ENCODE measurements at places on chromosomes 2 and 18.
A peak's percentile ranks its signal among the peaks of the same experiment; 100 is the strongest.

DNA sequence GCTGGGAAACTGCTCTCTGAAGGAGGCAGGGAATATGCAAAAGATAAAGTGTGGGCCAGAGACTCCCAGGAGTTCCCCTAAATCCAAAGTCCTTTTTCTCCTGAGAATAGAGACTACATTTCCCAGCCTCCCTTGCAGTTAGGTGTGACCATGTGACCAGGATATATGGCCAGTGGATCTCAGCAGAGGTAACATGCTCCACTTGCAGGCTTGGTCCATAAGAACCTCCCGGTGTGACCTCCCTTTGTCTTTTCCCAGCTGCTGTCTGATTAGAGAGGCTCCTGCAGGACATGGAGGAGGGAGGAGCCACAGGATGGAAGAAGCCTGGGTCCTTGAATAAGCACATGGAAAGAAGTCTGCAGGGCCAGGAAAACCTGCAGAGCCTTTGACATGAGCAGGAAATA is 76.2 kb downstream of the TGFA start:
- no peak for DNase-seq

GRCh38 chr18:6219116-6219717 is 195.5 kb downstream of the L3MBTL4 start:
- no peak for DNase-seq

DNA sequence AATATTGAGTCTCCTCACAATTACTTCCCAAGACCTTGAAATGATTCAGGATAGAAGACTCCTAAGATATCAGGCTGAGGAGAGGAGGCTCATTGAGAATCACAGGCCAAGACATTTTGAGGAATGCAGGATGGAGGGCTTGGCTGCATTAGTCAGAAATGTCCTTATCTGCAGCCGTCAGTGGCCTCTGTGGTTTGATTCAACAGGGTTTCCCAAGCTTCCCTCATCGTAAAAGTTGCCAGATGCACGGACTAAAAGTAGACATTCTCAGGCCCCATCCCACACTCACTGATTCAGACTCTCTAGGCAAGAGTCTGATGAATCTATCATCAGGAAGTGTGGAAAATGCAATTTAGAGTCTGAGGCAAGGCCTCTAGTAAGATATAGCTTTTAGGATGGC is 34.0 kb upstream of the TMEM178A start:
- DNase-seq, result no peak

- DNase-seq, result peak; percentile 58
These were observed 4.0 kb upstream of the WNT10A start for GRCh38 chr2:218876562-218877219.

- DNase-seq, result no peak
These were observed 50.4 kb upstream of the CTDP1 start for GRCh38 chr18:79629249-79629558.

- no peak for DNase-seq
These were observed 48.1 kb downstream of the SEMA4F start for GRCh38 chr2:74702001-74702715.

DNA sequence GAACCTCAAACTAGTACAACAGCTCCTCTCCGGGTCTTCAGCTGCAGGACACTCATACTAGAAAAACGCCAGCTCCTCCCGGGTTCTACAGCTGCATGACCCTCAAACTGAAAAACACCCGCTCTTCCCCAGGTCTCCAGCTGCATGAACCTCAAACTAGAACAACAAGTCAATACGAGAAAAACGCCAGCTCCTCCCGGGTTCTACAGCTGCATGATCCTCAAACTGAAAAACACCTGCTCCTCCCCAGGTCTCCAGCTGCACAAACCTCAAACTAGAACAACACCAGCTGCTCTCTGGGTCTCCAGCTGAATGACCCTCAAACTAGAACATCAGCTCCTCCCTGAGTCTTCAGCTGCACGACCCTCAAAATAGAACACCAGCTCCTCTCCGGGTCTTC is 315.0 kb upstream of the TFPI start:
- no peak for DNase-seq

DNA sequence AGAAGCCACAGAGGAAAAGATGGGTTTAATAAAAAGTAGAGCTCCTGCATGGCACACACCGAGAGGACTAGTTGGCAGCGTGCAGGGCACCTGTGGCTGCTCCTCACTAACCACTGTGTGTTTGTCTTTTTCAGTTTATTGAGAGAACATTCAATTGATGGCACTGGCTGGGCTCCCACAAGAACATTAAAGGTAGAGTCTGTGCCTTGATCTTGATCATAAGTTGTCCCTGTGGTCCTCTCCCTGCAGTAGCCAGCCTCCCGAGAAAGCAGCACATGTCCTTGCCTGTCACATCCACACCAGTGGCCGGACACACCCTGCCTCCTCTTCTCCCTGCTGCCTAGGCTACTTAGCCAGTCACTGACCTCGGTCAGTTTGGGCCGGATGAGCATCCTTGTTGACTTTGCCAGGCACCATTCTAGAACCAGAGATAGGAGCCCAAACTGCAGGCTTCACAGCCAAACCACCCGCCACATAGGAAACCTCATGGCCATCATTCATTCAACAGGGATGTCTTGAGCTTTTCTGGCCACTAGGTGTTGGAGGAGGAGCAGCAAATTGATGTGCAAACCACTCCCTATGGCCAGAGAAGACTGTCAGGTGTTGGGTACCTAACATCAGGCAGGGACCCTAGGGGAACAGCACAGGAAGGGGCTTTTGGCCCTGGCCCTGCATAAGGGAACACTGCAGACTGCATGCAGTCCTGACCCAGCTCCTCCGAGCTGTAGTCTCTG is 30.2 kb upstream of the SCLY start:
- no peak for DNase-seq

GRCh38 chr2:61727746-61728145 is 126.1 kb downstream of the FAM161A start:
- DNase-seq, result no peak

- DNase-seq, result no peak
These were observed 8.0 kb upstream of the ADCY3 start for GRCh38 chr2:24928036-24928435.

DNA sequence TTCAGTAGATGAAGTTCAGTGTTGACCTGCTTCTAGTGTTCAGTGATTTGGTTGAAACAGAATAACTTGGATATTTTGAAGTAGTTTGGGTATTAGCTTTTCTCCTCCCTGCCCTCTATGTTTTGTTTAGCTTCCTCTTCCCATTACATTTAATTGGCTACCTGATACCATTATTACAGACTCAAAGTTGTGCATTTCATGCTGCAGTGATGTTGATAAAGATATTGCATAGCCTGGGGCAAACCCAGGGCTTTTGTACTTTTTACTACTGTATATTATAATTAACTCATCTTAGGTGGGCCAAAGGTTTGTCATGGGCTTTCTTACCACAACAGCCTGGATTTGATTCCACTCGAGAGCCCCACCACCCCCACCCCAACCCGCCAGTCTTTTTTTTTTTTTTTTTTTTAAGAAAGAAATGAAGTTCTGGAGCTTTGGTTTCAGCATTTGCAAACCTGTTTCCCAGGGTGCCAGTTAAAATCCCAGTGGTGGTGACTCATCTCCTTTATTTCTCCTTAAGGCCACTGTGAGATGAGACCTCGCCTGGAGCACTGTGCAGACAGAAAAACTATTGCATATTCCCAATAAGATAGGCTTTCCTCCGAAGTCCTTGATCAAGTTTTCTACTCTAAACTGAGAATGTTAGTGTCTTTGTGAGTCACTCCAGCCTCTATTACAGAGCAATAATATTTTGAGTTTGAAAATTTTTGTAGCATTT is 393.7 kb upstream of the FANCL start:
- no peak for DNase-seq

GRCh38 chr18:63339920-63340484 is 20.4 kb upstream of the BCL2 start:
- DNase-seq, result no peak

DNA sequence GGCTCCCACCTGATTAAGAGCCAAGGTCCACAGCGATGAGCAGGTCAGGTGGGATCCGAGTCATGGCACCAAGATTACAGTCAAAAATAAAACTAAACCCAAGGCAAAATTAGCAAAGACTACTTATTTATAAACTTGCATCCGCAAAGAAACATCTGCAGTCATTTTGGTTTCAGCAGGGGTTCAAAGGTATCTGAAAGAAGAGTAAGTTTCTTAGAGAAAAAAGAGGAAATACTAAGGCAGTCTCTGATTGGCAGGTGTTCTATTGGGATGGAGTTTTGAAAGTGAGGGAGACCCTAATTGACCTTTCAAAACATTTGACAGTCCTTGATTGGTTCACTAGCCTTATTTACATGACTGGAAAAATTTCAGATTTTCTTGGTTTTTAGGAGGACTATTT is 11.0 kb upstream of the PLB1 start:
- no peak for DNase-seq

DNA sequence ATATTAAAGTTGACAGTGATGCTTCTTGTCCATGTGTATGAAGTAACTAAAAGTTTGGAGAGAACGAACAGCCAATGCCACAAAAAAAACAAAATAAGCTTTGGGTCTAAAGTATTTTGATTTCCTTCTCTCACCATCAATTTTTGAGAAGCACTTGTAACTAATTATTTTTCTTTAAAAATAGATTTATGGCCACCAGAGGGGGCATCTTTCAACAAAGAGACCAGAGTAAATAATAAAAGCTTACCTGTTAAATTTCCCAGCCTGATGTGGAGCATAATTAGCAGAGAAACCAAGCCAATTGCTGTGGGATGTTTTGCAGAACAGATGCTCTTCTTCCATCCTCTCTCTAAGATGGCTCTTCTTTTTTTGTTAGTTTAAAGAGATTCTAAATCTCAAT is 29.0 kb downstream of the LINC00305 start:
- no peak for DNase-seq

- DNase-seq, result no peak
These were observed 6.6 kb upstream of the CYP27C1 start for GRCh38 chr2:127226520-127227263.

- no peak for DNase-seq
These were observed 35.5 kb downstream of the SCN2A start for GRCh38 chr2:165274698-165275097.

DNA sequence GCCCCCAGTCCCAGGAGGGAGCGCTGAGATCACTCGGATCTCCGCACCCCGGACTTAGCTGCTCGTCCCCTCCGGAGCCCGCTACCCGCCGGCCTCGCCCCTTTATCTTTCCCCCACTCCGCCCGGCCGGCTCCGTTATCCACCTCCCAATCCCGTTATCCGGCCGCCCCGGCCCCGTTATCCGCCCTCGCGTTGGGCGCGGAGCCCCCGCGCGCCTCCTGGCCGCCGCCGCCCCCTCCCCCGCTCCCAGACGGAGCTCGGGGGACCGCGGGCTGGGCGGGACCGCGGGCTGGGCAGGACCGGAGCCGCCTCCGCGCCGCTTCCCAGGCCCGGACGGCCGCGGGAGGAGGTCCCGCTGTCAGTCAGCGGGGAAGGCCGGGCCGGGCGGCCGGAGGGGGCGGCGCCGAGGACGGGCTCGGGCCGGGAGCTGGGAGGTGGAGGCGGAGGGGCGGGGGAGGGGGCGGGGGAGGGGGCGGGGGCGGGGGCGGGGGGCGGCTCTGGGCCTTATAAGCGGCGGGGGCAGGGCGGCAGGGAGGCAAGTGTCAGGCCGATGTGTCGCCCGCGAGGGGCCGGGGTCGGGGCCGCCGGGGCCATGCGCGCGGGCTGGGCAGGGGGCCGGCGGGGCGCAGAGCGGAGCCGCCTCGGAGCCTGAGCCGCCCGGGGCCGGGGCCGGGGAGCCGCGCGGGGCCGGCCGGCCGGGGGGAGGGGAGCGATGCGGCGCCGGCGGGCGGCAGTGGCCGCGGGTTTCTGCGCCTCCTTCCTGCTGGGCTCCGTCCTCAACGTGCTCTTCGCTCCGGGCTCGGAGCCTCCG is at the start of gene PKDCC:
PKDCC (plus strand) TSS at position 534 of the 811 bp plus-strand sequence; CDS start at position 713, 179 bp downstream.
- DNase-seq, result peak; percentile 31

DNA sequence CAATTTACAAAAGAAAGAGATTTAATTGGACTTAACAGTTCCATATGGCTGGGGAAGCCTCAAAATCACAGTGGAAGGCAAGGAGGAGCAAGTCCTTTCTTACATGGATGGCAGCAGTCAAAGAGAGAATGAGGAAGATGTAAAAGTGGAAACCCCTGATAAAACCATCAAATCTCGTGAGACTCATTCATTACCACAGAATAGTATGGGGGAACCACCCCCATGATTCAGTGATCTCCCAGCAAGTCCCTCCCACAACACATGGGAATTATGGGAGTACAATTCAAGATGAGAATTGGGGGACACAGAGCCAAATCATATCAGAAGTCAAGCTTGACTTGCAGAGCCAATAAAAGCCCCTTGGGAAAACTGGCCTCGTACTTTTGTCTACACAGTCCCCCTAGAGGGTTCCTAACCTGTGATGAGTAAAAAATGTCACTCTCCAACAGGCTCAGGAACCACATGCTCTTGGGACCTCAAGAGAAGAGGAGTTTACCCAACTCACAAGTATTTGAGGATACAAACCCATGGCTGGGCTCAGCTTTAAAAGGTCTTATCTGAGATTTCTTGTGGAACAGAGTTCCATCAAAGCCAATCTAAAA is 11.2 kb upstream of the INPP4A start:
- no peak for DNase-seq

DNA sequence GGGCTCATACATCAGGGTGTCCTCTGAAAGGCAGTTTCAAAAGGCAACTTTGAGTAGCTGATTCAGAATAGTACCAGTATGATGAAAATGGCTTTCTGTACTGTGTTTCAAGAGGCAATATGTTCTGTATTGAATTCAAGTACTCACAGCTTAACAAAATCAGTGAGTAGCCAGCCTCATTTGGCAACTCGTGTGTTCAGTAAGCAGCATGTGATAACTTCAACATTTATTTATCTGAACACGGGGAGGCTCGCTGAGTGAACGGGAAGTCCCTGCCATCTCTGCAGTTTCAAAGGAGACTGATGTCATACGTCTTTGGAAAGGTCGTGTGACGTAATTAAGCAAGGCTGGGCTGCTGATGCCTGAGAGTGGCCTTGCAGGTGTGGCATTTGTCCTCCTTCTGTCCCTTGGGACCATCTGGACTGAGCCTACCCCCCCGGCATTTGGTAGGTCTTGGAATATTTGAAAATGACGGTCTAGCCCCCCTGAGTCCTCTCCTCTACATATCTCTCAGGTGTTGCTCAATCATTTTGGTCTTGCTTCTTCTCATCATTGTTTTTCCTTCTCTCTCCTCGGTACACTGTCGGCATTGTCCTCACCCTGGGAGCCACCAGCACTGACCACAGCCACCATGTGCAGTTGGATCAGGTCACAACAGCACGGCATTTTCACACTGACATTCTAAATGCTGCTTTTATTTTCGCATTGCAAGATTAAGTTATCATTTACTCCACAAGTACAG is 62.8 kb downstream of the SMIM21 start:
- DNase-seq, result no peak

GRCh38 chr18:73313476-73313875 is 445.7 kb upstream of the NETO1 start:
- no peak for DNase-seq

Data from activated B cell treated with CpG ODN at 0.5 μM for 24 hours (primary cell).